Kidney epithelial cell (primary cell): ENCODE measurements at places on chromosomes 13 and 19. TPM values are rescaled to one million over a fixed set of nuclear protein-coding genes. Genes with fewer than 3 reads are reported as not detected.

MATK gene
- total RNA-seq, result 0.50 and 1.2 TPM in 2 replicates

SIGLEC8 gene
- not detected in 2 replicates for total RNA-seq

TMEM238 gene
- 1.4 and 4.1 TPM in 2 replicates for total RNA-seq

QPCTL gene
- 15.6 and 26.2 TPM in 2 replicates for total RNA-seq

NLRP11 gene
- total RNA-seq, result not detected in 2 replicates

CSNK1G2 gene
- 95.8 and 105 TPM in 2 replicates for total RNA-seq

CEACAM16 gene
- not detected in 2 replicates for total RNA-seq

DNA sequence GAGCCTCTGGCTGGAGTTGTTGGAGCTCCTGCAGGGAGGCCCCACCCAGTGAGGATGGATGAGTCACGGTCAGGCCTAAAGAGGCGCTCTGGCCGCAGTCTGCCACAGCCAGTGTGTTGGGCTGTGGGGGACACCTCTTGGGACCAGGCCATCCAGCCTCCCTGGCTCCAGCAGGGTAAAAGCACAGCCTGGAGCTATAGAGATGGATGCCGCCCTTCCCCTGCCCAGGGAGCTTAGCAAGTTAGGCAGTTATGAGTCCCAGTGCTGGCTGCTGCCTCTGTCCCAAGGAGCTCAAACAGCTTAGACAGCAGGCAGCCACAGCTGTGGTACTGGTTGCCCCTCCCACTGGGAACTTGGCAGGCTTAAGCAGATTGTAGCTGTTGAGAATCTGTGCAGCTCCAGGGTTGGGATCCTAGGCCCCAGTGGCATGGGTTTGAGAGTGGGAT lies 100.9 kb downstream of the NDFIP2 start:
- no peak for DNase-seq

DNA sequence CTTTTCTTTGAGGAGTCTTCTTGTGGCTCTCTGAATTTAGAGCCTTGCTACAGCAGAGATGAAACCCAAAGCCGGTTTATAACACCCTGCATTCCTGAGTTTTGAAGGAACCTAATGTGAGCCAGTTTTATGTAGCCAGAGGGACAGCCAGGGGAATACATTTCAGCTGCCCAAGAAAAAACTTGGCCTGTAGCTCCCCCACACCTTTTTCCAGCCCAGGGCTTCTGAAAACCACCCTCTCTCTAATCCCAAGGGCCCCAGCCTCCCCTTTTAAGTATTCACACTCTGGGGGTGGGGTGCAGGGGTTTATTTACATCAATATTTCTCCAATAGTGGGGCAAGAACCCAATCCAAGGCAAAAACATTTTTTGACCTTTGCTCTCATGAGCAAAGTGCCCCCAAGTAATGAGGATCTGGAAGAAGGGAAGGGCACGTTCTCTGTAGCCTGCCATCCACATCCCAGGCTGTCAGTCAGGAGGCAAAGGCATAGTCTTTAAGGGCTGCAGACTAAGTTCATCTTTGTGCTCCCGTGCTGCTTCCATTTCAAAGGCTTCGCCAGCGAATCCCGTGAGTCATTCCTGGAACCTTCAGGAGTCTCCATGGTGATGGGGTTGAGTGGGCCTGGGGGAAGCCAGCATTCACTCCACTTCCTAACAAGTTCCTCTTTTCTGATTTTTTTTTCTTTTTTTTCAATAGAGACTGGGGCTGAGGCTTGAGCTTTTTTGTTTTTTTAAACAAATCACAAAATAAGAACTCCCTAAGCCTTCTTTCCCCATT lies 33.2 kb upstream of the MEDAG start:
- peak; percentile 66 for DNase-seq

DNA sequence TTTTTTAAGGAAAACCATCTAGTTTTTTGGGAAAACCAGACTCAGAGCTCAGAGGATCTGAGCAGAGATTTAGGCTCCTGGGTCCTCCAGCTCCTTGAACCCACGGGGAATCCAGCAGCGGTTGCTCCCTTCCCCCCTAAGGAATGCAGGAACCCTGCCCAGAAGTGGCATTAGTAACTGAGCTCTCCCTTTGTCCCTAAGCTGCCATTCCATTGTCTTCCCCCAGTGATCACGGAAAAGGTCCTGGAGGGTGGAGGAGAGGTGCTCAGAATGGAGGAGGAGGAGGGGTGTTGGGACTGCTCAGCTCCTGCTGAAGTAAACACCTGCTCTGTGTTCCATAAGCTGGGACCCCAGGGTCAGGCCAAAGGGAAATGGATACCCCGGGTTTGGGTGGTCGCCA lies 16.8 kb upstream of the OR1M1 start:
- DNase-seq, result no peak

DNA sequence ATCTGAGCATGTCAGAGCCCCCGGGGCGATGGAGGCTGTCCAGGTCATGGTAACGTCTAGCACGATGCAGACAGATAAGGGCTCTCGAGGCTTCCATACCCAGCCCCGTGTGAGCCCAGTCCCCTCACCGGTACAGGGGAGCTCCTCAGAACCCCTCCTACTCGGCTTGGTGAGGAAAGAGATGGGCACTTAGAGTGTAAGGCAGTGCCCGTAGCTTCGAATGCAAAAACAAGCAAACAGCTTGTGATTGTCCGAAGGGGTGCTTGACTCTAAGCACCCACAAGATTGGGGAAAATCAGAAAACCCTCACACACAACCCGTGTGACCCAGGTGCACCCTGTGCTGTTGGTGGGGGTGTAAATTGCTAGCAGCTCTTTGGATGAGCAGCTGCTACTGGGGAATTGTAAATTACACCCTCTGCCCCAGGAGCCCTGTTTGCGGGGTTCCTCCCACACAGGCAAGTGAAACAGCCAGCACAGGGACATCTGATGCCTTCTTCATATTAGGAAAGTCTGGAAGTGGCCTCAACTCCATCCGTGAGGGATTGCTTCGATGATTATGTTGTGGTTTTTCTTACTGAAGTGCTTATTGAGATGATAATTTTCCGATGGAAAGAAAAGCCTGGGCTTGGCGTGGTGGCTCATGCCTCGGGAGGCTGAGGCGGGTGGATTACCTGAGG lies 918 bp upstream of the PSPN start:
- DNase-seq, result no peak

DNA sequence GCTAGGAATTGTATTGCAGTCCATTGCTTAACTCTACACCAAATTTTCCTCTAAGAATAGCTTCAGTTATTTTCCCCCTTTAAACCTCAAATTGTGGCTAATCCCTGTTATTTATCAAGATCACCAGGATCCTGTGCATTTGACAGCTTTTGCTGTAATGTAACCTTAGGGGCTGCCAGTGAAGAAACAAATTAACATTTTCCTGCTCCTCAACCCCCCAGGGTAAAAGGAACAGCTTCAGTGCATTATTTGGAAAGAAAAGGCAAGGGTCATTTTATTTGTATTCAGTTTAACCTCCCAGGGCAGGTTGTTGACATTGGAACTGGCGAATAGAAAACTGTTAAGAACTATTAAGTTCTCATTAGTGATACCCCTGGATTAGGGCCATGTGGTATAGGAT lies 57.0 kb downstream of the PCDH20 start:
- no peak for DNase-seq

DNA sequence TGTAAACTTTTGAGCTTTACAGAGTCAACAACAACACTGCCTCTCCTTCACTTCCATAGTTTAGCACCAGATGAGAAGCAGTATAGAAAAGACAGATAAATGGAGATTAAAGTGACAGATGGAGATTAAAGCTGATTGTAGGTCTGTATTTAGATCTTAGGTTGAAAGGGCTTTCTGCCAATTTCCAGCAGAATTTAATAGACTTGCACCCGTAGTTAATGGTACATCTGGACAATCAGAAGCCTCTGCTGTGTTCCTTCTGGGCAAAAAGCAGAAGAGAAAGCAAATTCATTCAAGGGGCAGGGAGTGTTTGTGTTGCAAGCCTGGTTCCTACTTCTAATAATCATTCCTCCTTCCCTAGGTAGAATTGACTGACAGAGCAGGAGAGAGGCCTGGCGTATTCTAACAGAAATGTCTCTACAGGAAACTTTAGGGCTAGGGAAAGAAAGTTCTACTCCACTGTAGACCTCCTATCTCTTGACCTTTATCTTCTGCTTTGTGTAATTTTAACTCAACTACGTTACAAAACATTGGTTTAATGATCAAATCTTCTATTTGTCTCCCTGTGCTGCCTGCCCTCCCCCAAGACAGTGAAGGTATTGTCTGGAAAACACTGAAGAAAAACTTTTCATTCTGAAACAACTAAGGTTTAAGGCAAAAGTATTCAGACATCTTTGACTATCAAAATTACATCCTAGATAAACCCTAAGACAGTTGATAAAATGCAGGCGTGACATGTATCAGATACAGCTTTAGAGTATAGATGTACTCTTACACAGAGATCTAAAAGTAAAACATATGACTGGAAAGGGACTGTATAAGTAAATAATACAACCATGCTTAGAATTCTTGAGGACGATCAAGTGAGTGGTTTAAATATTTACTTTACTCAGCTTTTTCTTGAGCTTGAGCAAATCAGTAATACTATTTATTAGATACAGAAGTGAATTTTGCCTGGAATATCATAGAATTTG lies 44.4 kb downstream of the GPC6 start:
- DNase-seq, result no peak

- DNase-seq, result no peak
Observed at GRCh38 chr19:40155749-40156265, 35.4 kb upstream of the MAP3K10 start.

DNA sequence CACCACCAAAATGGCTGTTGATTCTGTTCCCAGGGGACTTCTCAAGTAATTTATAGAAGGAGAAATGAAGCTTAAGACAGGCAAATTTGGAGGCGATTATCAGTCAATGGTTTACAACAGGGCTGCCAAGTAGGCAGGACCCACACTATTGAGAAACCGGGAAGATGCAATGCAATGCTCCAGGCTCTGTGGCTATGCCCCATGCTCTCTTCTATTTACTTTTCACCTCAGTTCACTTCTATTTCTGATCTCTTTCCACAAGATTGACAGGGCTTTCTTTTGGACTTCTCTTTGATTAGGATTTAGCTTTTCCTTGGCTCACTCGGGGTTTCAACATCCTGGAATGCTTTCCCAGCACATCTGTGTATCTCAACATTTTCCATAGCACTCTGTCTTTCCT lies 12.7 kb upstream of the RCBTB2 start:
- DNase-seq, result no peak

GRCh38 chr13:111975539-111976473 lies 91.1 kb upstream of the SOX1 start:
- no peak for DNase-seq

- DNase-seq, result no peak
Observed at GRCh38 chr19:39645800-39646411, 9.8 kb upstream of the LGALS16 start.

DNA sequence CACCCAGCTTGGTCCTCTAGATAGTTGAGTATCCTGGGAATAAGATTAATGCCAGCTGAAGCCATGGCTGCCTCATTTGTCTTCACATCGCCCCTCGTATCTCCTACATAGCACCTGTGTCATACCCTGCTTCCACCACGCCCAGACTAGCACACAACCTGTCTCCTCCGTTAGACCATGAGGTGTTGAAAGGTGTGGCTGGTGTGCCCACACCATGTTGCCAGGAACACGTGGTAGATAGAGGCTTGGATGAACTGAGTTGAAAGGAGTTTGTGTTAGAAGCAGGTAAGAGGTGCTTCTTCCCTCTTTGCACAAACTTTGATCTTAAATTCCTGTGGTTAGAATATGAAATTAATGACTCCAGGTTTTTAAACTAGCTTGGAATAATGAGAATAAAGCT lies 40.1 kb downstream of the RGCC start:
- no peak for DNase-seq

DNA sequence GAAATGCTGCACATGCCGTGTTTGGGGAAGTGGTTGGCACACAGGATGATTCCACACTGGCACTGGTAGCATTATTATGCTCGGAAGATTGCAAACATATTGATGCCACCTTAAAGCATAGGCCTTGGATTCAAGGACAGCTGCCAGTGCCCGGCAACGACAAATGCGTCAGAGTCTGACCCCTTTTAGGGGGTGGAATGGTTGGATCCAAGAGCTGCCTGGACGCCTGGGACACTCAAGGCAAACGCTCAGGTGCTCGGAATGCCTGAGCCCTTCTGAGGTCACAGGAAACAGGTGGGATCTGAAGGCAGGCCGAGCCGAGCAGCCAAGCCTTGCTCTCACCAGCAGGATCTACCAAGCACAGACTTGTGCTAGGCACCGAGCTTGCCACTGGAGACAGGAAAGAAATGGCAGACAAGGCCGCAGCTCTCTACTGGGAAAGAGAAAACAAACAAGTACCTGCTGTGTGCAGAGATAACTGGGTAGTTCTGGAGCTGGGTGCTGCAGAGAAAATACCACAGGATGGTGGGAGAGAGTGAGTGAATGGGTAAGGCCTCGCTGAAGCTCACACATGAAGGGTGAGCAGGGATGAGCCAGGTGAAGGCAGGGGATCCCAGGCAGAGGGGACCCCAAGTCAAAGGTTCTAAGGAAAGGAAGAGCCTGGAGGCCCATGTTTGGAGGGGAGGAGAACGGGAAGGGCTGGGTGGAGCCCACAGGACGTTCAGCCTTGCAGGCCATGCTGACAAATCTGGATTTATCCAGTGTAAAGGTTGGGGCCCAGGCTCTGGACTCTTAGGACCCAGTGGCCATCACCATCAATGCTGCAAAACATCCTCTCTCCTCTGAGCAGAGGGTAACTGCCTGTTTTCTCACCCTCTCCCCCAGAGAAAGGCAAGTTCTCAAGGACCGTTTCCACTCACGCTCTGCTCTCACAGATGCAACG lies 9.2 kb downstream of the RANBP3 start:
- DNase-seq, result no peak

DNA sequence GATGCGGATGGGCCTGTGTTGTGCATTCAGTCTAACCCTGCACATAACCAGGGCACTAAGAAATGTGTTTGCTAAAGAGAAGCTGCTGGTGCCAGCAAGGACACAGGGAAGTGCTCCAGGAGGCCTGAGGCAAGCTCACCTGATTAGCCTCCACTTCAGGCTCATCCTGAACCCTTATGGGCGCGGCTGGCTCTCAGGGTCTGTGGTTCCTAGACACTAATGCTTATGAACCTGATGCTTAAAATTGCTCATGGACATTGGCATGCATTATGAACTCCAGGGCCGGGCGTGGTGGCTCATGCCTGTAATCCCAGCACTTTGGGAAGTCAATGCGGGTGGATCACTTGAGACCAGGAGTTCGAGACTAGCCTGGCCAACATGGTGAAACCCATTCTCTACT lies 34.3 kb downstream of the SERP2 start:
- no peak for DNase-seq

DNA sequence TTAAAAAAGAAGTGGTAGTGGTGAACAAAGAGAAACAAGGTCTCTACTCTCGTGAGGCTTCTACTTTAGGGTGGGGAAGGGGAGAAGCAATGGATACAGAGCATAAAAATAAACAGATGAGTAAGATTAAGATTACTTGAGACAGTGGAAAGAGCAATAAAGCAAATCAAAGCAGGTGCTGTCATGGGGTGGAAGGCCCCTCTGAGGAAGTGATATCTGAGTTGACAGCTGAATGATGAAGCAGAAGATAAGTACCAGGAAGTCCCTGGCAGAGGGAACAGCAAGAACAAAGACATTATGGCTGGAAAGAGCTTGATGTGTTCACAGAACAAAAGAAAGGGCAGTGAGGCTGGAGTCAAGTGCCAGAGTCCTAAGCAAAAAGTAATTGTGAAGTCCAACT lies 221.8 kb downstream of the ENOX1 start:
- no peak for DNase-seq

- no peak for DNase-seq
Observed at GRCh38 chr13:74128156-74128767, 5.9 kb downstream of the KLF12 start.
